NCI-H226 (cell line): ENCODE measurements at places on chromosomes 3 and 15.

DNA sequence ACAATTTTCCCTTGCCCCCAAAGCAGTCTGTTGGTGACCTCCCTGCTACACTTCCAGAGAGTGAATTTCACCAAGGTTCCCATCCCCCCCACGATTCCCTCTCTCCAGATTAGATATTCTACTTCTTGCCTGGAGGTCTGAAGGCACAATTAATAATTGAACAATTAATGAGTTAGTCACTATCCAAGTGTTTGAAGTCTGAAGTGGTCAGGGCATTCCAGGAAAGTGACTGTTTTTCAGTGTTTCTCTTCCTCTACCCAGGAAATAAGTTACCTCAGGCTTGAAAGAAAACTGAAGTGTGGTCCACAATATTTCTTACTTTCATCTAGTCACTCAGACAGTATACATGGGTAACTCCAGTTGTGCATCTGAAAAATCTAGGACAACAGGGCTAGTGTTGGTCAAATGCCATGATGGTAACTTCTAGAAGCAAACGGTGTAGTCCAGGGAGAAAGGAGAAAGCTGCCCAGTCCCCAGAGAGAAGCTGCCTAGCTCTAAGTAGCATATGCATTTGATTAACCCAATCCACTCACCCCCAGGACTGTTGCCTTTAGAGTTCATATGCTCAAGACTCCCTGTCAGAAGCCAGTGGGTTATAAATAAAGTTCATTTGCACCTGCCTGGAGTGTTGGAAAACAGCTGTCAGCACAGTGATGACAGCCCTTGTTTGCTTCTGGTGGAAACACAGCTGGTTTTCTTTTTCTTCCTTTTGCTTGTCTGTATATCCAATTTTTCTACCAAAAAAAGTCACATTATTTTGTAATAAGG, 2.3 kb upstream of the TM4SF4 start:
- no peak for DNase-seq

DNA sequence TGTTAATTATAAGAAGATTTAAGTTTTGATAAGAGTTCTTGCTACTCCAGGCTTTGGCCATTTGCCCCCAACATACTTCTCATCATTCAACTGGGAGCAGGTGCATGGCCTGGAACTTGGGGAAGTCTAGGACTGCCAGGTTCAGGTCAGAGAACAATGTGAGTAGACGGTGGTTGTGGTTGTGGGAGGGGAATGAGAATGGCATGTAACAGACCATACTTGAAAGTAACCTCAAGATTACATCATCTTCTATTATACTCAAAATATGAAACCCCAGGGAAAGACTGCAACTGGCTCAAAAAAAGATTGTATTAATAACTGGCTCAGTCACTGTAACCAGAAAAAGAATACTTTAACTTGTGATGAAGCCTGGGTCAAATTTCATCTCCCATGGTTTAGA, 364.9 kb upstream of the DPPA4 start:
- peak; percentile 71 for DNase-seq

GRCh38 chr3:39809181-39809994, at the start of gene MYRIP:
MYRIP (plus strand) TSS chr3:39809609; CDS start chr3:39900817, 91,208 bp downstream.
- peak; percentile 70 for DNase-seq

DNA sequence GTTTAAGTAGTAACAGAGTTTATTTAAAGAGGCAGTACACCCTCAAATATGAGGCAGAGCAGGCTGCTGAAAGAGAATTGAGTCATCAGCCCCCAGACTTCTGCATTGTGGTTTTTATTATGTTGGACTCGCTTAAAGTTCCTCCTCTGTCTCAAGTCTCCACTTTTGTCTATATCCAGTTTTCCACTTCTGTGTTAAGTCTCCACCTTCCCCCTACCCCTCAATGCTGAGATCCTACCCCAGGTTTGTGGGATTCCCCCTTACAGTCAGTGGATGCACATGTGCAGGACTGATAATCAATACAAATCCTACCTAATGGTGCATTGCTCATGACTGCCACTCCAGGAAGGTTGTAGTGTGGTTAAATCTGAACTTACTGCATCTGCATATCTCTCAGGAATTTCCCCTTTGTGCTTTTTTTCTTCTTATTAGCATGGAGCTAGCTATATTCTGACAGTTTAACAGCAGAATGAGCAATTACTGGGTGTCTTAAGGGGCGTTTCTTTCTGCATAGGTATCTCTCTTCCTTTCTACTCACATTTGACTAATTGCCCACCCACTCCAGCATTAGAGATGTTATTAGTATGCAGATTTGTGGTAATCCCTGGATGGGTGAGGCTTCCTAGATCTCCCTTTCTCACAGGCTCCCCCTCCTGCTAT, 11.9 kb upstream of the CD200R1L start:
- no peak for DNase-seq

DNA sequence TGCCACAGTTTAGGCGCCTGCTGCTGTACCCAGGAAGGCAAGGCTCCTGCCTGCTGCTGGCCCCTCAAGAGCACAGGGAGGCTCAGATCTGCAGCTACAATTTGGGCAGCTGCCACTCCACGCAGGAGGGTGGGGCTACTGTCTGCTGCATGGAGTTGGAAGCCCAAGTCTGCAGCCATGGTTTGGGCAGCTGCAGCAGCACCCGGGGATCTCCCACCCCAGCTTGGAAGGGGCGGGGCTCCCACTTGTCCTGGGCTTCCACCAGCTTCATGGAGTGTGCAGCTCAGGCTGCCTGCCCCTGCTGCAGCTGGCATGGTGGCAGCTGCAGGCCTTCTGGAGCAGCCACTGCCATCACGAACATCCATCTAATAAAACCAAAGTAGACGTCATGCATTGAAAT, 512.9 kb downstream of the PYDC2 start:
- DNase-seq = no peak

DNA sequence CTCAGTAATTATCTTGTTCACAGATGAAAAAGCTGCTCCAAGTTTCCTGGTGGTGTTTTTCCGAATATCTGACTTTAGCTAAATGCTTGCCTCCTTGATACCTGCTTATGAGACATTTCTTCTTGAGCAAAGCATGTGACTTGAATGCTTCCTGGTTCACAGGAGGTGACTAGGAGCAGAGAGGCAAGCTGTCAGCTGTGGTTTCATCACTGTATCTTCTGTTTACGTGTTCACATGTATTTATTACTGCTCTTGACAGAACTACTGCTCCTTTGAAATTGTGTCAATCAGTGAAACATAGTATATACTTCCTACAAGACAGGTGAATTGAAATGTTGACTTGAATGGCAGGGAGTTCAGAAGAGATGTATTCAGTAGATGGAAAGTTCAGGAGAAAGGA, 8.9 kb upstream of the SPPL2A start:
- no peak for DNase-seq
